ENCODE measurements at places on chromosomes 5 and 9.

GRCh38 chr5:109335114-109335513 is 74.7 kb downstream of the PJA2 start:
- DNase-seq, result no peak

DNA sequence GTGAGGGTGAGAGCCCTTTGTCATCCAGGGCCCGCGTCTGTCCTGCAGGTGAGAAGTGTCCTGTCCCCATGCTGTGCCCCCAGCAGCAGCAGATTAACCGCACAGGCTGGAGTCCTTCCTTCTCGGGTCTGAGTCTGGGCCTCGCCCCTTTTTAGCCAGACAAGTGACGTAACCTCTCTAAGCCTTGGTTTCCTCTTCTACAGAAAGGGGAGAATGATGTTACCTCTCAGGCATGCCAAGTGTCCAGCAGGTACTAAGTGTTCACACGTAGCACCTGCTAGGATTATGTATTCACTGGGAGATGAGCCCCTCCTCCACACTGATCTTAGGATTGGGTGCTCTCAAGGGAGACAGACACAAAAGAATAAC is 6.9 kb downstream of the NEURL1B start:
- no peak for DNase-seq

DNA sequence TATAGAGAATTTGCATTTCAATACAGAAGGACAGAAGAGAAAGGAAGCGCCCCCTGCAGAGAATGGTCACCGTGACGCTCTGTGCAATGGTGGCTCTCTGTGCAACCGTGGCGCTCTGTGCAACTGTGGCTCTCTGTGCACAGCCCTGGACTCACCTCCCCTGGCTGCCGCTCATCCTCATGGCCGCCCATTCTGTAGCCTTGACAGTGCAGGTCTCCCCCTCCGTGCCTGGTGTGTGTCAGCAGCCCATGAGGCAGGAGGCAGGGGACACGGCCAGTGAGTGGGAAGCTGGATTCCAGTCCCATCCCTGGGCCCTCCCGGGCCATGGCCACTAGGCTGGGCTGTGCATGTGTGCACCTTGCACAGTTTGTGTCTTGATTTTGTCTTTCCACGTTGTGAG is 12.0 kb downstream of the EXOC3 start:
- no peak for DNase-seq

DNA sequence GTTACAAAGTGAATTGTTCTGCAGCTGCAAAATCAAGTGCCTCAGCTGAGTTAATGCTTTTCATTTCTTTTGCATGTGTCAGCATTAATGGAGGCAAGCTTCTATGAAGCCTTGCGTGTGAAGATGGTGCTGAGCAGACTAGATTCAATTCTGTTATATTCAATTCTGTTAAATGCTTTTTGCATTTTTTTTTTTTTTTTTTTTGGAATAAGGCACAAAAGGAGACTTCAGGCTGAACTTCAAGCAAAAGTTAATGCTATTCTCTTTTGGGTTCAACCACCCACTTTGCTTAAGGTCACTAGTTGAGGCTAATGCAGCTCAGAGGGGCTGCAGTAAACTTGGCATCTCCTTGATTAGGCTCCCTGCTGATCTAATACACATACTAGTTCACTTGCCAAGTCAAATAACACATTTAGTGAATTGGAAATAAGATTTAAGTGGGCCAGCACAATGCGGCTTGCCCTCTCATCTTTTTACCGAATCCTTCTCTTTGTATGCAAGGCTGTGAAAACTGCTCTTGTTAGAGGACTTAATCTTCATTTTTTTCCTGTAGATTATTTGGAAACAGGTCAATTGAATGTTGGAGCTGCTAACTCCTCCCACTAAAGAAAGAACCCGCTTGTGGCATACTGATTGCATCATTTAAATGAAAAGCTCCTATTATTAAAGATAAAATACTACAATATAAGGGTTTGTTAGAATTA is 1020.2 kb downstream of the NR2F1-AS1 start:
- no peak for DNase-seq

- no peak for DNase-seq
These were observed 281.9 kb downstream of the NSG2 start for GRCh38 chr5:174327317-174327864.

GRCh38 chr5:139664086-139664693 is 16.0 kb downstream of the CXXC5 start:
- DNase-seq, result no peak

DNA sequence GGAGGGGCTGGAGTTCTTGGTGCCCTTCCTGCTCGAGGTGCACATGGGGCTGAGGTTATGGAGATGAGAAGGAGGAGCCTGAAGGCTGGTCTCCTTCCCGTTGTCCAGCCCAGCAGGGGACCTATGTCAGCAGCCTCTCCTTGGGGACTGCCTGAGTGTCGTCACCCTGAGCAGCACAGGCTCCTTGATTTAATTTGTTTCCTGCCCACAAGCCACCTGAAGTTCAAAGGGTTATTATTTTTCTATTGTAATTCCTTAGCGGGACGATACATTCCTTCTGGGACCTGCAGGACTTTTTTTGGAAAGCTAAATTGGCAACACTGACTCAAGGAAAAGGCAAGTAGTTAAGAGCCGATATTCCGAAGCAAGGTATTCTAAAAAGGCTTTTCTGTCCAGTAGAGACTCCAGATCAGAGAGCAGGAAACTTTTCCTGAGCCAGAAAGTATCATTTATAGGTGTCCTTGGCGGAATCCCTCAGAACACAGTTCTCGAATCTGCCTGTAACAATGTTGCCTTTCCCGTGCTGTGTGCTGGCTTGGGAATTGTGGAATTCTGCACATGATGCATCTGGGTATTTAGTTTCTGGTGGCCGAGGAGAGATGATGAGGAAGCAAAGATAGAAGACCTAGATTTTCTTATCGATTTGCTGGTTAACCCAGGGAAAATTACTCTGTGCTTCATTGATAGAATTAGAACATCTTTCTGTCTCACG is 55.4 kb downstream of the ARHGAP26 start:
- no peak for DNase-seq

DNA sequence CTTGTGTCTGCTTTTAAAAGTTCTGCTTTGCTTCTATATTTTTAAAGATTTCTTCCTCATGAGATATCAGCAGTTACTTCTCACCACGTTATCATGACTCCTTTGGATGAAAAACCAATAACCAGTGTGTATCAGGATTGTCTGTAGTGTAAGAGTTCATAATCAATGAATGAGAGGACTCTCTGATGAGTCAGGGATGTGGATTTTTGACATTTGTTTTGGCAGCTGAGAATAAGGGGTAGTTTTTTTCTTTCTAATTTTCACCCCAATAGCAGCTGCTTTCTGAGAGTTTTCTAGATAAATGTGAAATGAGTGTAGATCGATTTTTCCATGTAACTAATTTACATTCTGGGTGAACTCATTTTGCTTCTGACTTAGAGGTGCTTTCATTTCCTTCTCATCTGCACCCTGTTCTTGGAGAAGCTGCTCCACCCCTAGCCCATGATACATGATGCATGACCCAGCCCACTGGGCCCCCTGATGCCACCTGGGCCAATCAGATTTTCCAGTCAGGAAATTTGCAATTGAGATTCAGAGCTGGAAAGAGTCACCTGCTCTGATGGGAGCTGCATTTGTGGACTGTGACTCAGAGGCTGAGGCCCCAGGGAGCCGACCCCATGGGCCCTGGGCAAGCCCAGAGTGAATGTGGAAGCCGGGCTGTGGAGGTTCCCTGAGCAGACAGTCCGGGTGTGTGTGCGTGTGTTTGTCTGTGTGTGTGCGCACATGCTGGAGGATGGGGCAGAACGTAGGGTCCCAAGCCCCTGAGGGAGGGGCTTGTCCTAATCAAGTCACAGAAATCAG is 159.3 kb downstream of the RGS3 start:
- no peak for DNase-seq

GRCh38 chr5:53030893-53031292 is 41.7 kb downstream of the ITGA2 start:
- no peak for DNase-seq

GRCh38 chr9:20651939-20652338 is 29.6 kb upstream of the MLLT3 start:
- no peak for DNase-seq

DNA sequence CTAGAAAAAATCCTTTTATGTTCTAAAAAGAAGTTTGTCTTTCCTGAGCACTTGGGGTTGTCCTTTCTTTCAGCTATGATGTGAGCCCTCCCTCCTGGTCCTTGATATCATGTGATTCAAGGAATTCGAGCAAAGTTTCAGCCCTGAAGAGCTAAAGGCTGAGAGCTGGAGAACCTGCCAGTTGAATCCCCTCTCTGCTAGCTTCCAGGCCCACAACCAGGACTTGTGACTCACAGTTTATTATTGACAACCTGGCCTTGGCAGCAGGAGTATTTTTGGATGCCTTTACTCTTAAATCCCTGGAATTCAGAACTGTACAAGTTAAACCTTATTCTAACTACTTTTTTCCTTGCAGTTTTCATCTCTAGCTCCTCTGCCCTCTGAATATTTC is 182.8 kb downstream of the SPOCK1 start:
- no peak for DNase-seq

DNA sequence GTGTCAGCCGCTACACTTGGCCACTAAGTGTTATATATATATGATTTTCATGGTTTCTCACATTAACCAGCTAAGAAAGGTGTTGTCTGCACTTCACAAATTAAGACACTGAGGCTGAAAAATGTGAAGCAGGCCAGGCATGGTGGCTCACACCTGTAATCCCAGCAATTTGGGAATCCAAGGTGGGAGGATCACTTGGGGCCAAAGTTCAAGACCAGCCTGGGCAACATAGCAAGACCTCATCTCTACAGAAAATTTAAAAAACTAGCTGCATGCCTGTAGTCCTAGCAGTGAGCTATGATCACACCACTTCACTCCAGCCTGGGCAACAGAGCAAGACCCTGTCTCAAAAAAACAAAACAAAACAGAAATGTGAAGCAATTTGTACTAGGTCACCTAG is 1.8 kb downstream of the COQ4 start:
- no peak for DNase-seq

GRCh38 chr5:41510176-41510831 is at the start of gene PLCXD3:
Gene PLCXD3 (minus strand): TSS chr5:41510601. CDS start chr5:41510526, 75 bp downstream.
- peak; percentile 7 for DNase-seq

- DNase-seq, result no peak
These were observed 190.2 kb downstream of the ASTN2 start for GRCh38 chr9:117224695-117225094.

DNA sequence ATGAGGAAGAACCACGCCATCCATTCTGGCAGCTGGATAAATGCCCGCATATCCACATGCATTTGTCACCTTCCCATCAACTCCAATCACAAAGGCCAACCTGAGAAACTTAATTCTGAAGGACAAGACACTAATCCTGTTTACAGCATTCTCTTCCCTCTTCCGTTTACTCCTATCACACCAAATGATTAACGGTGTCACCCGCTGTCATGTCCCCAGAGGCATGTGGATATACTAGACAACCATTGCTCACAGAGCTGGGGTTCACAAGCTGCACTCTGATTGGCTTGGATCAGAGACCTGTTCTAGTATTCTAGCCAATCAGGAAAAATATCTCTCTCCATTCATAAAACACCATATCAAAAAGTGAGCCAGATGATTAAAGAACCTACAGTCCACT is 3.6 kb downstream of the MACROH2A1 start:
- DNase-seq, result no peak

DNA sequence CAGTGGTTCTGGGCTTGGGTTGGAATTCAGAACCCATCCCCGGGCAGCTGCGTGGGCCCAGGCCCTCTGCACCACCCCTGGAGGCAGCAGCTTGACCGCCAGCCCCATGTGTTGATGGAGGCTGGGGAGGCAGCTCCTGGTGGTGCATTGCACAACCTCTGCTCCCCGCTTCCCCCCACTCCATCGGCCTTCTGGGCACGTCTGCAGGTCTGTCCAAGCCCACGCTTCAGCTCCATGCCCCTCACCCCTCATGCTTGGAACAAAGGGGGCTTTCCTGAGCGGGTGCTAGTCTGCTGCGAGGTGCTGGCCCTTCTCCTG is 1.4 kb downstream of the NCS1 start:
- DNase-seq, result no peak

GRCh38 chr5:174911118-174911517 is 186.7 kb downstream of the MSX2 start:
- no peak for DNase-seq

DNA sequence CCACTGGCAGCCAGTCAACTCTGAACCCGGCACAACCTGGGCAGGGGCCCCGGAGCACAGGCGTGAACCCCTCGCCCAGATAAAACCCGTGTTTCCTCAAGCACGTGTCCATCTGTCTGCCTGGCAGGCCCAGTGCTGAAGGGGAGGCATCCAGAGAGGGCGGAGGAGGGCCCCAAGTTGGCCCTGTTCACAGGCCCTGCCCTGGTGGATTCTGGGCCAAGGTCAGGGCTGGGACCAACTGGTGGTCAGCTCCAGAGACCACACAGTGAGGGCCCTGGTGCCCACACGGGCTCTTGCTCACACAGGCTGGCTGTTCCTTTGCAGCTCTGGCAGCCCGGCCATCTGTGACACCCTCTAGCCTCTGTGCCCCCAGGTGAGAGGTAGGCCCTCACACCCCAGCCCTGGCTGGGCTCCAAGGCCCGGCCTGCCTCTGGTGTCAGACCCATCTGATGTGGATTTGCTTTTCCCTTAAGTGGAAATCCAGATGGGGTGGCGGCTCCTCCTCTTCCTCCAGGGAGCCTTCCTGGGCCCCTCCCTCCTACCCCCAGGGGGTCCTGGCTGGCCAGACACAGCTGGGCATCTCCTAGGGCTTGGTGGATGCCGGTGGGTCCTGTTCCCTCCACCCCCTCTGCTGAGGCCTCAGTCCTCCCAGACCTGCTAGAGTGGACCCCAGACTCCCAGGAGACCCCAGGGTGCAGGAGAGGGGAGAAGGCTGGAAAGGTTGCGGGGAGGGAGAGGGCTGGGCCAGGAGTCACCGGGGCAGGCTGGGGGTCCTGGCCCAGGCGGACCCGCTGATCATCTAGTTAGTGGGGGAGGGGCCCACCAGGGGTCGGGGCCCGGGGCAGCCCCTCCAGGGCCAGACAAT is 525 bp upstream of the STPG3 start:
- DNase-seq, result no peak

- DNase-seq, result no peak
These were observed 70.7 kb upstream of the CPLX2 start for GRCh38 chr5:175800656-175801081.

DNA sequence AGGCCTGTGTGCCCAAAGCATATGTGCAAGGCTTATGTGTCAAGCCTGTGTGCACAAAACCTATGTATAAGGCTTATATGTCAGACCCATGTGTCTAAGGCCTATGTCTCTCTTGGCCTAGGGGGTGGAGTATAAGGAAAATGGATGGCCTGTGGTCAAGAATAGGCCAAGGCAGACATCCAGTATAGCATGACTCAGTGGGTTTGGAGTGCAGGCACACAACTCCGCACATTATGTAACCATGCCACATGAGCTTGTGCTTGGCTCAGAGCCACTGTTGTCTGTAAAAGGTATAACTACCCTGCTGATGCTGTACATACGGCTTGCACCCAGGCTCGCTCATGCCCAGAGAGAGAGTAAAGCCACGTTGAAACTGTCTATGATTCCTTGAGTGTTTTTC is 626.4 kb upstream of the NUDT12 start:
- no peak for DNase-seq
